ENCODE measurements at places on chromosomes 3 and 15. TPM values are rescaled to one million over a fixed set of nuclear protein-coding genes. Genes with fewer than 3 reads are reported as not detected.

GOLGA8J gene
- total RNA-seq, result not detected

RAB6B gene
- 3.3 TPM for total RNA-seq

CAMP gene
- total RNA-seq, result not detected

ALDH1A2 gene
- total RNA-seq, result 31.2 TPM

CTXN2 gene
- not detected for total RNA-seq

HYAL1 gene
- total RNA-seq, result 1.1 TPM

PGBD4 gene
- 1.0 TPM for total RNA-seq

TM6SF1 gene
- total RNA-seq, result 1.4 TPM

CA12 gene
- total RNA-seq, result 7.2 TPM

CLRN1 gene
- not detected for total RNA-seq

HIGD2B gene
- not detected for total RNA-seq

FAM107A gene
- 0.13 TPM for total RNA-seq

USP50 gene
- not detected for total RNA-seq

NR2E3 gene
- total RNA-seq, result 0.13 TPM

CCDC71 gene
- 33.2 TPM for total RNA-seq

NRG4 gene
- not detected for total RNA-seq

PP2D1 gene
- total RNA-seq, result not detected

IFRD2 gene
- 154 TPM for total RNA-seq

RTP4 gene
- not detected for total RNA-seq

SMAD6 gene
- 38.8 TPM for total RNA-seq

SCAANT1 gene
- total RNA-seq, result not detected

DBR1 gene
- 11.7 TPM for total RNA-seq

Measured in mesangial cell (primary cell).